ENCODE measurements at places on chromosomes 4 and X.

- DNase-seq: no peak
These were observed 147.4 kb upstream of the FGF13 start for GRCh38 chrX:138858951-138859350.

- no peak for DNase-seq
These were observed 68.0 kb downstream of the ACOX3 start for GRCh38 chr4:8372506-8372905.

GRCh38 chr4:139246166-139246565 lies 33.9 kb downstream of the MGARP start:
- no peak for DNase-seq

- no peak for DNase-seq
These were observed 591 bp upstream of the TSPAN7 start for GRCh38 chrX:38560776-38561125.

- no peak for DNase-seq
These were observed 154.7 kb downstream of the BEND2 start for GRCh38 chrX:18065956-18066355.

DNA sequence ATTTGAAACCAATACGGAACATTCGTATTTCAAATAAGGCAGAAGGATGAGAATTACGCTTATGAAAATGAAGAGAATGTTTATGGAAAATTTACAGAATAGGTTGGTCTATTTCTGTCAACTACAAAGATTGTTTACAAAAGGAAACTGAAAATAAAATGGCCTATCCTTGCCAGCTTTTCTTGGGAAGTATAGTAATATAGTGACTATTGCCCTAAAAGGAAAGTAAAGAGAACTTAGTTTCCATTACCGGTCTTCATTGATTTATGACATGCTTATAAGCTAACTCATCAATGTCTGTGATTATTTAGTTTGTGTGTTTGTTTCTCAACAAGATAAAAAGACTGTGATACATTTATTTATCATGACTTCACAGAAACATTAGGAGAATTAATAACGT lies 2.9 kb upstream of the SPRY1 start:
- no peak for DNase-seq

DNA sequence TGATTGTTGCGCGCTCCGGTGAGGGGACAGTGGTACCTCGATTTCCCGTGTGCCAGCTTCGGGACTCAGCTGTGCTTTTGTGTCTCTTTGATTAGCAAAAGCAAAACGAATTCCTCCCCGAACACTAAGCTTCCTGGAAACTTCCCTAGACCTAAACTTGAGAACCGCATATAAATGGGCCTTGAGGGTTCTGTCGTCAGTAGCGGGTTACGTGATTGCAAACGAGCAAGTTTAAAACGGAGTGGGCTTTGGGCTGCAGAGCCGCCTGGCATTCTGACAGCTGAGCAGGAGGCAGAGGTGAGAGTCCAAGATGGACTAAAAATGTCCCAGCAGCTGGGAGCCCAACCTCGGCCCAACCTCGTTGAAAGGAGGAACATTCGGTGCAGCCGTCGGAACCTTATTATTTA lies 1.2 kb upstream of the TAPT1 start:
- DNase-seq: no peak

DNA sequence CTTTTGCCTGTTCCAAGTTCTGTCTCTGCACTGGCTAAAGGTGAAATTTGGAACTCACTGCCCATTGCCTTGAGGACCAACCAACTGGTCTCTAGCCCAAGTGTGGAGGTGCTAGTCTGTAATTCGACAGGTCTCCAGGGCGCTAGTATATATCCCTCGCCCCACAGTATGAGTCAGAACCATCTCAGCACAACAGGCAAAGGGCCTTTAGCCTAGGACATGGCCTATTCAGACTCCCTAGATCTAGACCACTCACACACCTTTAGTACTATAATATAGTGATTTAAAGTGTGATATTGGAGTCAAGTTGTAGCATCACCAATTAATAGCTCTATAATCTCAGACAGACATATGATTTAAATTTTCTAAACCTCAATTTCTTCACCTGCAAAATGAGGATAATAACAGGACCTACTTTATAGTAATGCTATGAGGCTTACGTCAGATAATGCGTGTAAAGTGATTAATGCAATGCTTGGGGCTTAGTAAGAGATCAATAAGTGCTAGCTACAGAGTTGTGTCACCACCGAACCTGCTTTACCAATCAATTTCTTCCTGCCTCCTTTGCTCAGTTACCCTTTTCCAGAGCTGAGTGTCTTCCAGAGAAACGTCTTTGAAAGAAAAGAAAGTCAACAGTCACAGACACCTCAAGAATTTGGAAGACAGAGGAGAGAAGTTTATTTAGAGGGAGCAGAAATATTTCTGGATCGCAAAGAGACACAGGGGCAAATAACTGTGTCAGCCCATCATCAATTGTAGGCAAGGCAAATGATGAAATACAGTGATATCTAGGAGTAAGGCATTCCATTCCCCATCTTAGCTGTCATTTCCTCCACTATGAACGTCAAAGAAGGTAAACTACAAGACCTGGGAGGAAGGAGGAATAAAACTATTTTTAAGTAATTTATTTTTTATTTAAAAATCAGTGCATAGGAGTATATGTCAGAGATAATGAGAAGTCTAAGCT lies 2.3 kb downstream of the NOX1 start:
- DNase-seq: no peak

DNA sequence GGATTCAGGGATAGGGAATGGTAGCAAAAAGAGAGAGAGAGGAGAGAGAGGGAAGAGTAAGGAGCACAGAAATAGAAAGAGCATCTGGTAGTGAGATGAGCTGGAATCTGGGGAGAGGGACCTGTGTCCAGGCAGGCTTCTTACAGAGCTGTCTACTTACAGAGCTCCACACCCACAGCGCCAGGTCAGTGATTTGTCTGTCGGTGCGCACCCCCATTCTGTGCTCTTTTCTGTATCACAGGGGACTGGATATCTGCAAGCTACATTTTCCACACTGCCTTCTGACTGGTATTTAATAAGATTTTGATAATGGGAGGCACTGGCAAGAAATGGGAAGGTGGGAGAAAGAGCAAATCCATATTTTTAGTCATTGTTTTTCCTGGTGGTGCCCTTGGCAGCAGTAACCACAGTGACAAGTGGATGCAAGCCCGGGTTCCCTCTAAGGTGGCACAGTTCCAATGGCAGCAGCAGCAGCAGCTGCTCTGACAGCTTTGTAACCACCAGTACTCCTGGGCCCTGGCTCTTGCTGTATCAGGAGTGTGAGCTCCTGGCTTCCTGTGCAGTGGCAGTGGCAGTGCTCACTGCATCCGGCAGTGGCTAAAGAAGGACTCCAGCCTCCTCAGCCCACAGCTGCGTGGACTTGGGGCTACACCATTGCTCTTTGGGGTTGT lies 300.5 kb downstream of the TRIML1 start:
- DNase-seq: no peak

- DNase-seq: no peak
These were observed 13.1 kb upstream of the ACOT9 start for GRCh38 chrX:23756165-23756564.

DNA sequence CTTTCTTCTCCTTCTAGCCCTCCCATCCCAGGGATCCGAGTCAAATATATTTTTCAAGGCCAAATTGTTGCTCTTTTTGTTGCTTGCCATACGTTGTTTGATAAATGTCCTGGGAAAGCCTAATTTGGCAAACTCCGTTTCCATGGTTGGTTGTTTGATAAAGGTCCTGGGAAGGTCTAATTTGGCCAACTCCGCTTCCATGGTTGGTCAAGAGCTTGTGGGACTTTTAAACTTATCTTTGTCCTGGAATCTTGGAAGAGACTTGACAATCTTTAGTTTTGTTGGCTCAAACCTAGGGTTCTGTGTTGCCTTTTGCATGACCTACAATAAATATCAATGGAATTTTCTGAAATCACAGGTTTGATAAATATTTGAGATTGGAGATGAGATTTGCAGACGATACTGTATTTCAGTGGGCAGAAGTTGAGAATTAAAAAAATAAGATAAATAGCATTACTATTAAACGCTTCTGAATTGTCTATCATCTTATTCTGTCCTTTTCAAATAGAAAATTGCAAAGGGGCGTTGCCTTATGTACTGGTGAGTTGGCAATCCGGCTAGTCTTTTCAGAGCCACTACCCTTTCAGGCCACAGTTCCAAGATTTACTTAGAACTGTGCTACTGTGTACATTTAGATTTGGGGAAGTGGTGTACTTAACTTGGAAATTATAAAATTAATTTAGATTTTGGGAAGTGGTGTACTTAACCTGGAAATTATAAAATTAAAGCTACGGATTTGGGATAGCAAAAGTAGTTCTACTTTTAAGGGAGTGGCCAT lies 804 bp downstream of the OSTC start:
- DNase-seq: no peak

DNA sequence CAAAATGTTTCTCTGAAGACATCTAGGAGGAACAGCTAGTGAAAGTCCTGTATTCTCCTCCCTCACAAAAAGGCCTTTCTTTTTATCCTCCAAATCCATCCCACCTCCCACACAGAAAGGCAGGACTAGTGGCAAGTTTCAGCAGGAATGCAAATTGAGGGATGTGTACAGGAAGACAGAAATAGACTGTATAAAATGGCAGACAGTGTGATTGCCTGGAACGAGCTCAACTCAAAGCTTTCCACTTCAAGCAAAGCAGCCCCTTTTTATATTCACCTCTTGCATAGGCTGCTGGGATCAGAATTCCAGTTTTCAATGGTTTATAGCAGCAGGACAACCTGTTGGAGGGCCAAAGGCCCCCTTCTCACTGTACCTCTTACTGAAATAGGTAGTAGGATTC lies 57.5 kb downstream of the DCX start:
- DNase-seq: no peak

- DNase-seq: no peak
These were observed 35.2 kb upstream of the DDX60 start for GRCh38 chr4:168353746-168354145.

DNA sequence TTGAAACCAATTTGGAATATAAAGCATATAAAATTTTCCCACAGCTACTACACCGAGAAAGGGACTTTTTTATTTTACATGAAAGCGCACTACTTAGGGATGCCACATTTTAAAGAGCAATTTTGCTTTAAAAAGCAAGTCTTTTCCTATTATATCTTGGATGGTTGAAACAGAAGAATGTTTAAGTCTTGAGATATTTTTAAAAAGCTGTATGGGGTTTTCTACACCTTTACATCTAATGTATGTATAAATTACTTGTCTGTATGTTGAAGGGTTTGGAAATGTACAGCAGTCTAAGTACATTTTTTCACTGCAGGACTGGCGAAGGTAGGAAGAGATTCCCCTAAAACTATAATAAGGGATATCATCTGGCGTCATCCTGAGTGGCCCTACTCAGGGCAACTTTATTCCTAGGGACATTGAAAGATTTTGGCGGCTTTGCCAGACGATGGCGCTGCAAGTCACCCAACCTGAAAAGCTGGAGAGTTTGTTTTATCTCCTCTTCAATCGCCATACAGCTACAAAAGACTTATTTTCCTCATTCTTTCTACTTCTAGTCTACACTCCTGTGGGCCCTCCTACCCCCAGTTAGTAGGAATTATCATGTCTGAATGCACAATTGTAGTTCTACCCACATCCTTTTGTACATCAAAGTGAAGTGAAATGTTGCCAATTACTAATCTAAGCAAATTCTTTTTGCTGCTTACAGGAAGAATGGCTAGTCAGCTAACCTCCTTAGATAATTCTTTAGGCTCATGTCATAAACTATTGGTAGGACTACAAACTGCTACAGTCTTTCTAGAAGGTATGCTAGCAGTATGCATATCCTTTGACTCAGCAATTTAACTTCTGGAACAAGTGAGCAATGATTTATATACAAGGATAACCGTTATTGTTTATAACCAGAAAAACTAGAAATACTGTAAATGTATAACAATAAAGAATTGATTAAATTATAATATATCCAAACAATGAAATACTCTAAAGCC lies 782 bp upstream of the NEK1 start:
- DNase-seq: no peak

GRCh38 chrX:16113978-16114565 lies 9.3 kb upstream of the GRPR start:
- no peak for DNase-seq

DNA sequence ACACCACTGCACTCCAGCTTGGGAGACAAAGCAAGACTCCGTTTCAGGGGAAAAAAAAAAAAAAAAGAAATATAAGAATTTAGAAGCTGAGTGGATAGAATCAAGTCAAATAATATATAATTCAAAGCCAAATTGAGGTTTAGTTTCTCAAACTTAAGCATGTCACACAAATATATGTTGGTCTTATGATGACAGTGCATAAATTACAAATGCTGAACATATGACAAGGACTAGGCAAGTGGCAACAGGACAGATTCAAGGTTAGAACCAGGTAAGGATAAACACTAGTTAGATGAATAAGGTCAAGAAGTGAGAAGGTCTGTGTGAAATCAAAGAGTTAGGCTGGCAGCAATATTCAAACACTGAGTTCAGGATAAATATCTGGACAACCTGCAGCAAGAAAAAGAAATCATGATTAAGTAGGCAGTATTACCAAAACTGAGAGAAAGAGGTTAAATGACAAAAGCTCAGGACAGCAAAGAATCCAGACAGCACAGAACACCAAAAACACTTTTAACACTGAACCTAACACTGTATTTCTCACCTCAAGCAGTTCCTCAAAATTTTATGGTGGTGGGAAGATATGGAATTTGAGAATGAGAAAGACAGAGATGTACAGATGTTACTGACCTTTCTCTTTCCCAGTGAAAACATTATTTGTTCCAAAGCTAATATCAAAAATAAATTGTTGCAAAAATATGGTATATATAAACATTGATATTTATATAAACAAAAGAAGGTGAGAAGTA lies 45.4 kb downstream of the ANKRD17 start:
- DNase-seq: no peak

GRCh38 chr4:142339053-142339452 lies 507.0 kb downstream of the INPP4B start:
- DNase-seq: no peak

DNA sequence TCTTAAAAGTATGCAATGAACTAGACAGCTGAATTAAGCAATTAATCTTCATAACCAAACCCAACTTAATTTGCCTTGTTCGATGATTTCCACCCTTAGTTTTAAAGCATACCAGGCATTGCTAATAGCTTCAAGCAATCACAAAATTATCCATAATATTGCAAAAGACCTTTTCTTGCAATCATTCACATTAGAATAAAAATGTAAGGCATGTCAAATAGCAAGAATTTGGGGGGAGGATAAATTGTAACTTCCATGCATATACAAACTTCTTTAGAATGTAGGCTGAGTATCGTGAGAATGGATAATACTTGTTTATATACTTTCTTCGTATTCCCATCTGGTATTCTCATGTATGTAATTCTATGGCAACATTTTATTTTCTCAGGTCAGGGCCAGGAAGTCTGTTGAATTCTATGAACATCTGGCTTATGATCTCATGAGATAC lies 28.7 kb upstream of the BMP2K start:
- DNase-seq: no peak

- DNase-seq: no peak
These were observed 1168.3 kb upstream of the PCDH7 start for GRCh38 chr4:29551821-29552220.

GRCh38 chr4:188485906-188486305 lies 346.7 kb downstream of the TRIML1 start:
- no peak for DNase-seq

DNA sequence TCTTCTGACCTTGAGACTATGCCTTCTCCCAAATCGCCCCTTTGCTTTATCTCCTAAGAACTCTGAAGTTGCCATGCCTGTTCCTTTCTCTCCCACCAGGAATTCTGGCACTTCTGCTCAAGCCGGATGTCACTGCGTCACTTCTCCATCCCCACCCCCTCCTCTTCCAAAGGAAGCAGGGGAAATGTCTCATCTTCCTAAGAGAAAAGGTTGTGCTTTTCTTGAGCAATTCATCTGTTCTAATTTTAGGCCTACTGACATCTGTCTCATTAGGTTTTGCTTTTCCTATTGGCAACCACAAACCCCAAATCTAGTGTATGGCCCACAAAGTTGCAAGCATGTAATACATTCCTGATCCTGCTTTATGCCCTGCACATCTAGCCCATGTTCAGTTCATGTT lies 163.1 kb upstream of the PLAC1 start:
- DNase-seq: no peak

Measured in vagina (tissue), 2 donors.